Activated T-cell treated with anti-CD3 and anti-CD28 coated beads for 48 hours (primary cell): ENCODE measurements at places on chromosomes 5 and 9.

GRCh38 chr5:167565189-167565954 lies 726.1 kb upstream of the WWC1 start:
- DNase-seq, result no peak

DNA sequence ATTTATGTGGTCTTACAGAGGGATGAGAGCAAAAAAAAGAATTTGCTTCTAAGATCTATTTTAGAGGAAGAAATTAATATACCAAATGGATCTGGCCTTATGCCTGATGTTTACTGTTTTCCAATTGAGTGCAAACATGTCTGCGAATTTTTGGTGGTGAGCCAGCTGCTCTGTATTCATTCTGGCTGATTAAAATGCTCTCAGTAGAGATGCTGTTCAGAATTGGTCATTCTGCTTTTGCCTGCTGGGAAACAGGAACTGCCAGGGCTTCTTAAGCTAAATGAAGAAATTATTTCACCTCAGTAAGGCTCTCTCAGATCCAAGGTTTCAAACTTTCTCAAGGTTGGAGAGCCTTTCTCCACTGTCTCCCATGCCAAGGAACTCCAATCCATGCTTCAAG lies 132.0 kb upstream of the SV2C start:
- DNase-seq, result no peak

DNA sequence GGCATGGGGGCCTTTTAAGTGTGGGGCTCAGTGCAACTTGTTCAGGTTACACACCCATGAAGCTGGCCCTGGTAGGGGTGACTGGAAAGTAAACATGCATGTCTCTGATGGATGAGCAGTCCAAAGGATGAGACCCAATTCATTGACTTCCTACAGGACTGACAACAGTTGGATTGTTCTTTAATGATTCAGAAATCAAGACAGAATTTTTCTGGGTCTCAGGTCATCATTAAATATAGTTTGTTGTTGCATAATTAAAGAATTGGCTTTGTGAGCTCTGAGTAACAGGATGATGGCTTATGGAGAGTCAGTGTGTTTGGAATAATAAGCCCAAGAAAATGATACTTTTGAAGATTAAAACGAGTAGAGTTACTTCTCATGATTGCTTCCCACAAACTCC lies 604.2 kb upstream of the CLINT1 start:
- no peak for DNase-seq

DNA sequence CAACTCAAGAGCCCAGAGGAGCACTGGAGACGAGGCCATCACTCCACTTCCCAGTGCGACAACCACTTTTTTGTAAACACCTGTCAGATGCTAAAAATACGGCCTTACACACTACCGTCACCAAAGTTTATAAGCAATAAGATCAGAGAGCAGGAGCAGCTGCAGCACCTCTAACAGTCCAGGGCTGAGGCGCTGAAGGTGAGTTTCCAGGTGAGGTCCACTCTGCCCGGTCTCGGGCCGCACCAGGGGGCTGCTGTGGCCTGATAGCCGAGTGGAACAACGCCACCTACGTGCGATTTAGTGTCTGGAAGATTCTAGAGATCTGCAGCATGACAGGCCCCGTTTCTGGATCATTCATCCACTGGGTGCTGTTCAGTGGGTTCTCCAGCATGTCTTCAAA lies 25.8 kb upstream of the CAMSAP1 start:
- no peak for DNase-seq

DNA sequence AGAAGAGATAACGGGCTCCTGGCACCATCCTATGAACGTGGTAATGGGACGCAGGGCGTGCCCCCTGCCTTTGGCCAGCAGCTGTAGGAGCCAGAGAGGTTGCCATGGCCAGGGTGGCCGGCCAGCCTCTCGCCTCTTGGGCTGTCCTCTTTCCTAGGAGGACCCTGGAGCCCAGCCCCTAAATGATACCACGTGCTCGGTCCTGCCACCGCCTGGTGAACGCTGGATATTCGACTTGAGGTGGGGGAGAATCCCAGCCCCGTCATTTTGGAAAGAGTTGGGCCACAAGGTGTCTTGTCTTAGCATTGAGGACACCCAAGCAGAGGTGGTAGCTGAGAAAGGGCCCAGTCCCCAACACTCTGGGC lies 391 bp upstream of the NRG2 start:
- peak; percentile 2 for DNase-seq

- no peak for DNase-seq
Observed at GRCh38 chr5:68457285-68457684, 241.7 kb downstream of the PIK3R1 start.

DNA sequence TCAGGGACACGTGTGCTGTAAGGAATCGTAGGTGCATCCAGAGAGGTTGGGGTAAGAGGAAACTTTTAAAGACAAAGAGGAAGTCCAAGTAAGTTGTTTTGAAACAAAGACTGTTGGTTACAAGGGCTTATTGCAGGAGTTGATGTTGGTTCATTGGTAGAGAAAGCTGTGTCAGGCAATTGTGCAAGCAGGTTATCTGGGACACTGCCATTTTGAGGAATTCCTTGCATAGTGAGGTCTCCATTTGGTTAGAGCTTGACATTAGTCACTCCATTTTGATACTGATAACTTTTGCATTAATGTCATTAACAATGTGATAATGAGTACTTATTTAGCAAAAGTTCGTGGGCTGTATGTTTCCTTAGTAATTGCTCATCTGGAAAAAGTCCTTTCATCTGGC lies 24.9 kb downstream of the CNOT6 start:
- no peak for DNase-seq

- DNase-seq, result no peak
Observed at GRCh38 chr5:68883436-68883835, 210.4 kb upstream of the SLC30A5 start.

GRCh38 chr5:131513780-131514179 lies 121.2 kb downstream of the RAPGEF6 start:
- no peak for DNase-seq

GRCh38 chr9:109886617-109887016 lies 106.6 kb downstream of the PALM2AKAP2 start:
- DNase-seq, result no peak

- no peak for DNase-seq
Observed at GRCh38 chr5:60436518-60436917, 263.4 kb downstream of the DEPDC1B start.

DNA sequence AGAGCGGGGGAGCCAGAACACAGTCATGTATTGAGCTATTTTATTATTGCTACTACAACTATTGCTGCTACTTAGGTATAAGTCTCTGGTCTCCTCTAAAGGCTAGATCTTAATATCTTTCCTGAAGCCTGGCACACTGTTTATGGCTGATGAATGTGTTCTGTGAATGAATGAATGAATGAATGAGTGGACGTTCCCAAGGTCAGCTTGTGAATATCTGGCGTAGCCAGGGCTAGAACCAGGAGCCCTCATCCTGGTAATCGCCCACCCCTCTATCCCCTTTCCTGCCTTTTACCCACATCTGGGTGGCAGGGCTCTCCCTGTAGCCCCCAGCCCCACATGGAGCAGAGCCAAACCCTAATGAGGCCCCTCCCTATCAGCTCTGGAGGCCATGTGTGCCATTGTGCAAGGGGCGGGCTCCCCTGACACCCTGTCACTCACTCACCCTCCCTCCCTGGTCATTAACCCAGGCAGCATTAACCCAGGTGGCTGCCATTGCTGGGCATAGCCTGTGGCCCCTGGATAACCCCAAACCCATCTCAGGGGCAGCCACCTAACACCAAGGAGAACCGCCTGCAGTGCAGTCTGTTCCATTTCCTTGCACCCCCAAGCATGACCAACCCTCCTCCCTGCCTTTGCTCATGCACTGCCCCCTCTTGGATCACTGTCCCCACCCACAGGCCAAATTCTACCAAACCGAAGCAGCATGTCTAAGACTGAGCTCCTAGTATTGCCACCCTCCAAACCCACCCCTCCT lies 2.0 kb upstream of the AKNA start:
- no peak for DNase-seq

- no peak for DNase-seq
Observed at GRCh38 chr9:2677915-2678889, 39.1 kb upstream of the KCNV2 start.
